ENCODE measurements at places on chromosomes 1 and 21. TPM values are rescaled to one million over a fixed set of nuclear protein-coding genes. Genes with fewer than 3 reads are reported as not detected.

Gene NBPF6
- total RNA-seq = 0.69 TPM

Gene ANKRD34A
- 0.69 TPM for total RNA-seq

Gene LCE3E
- total RNA-seq = not detected

Gene FCRL5
- 0.02 TPM for total RNA-seq

- peak; percentile 74 for DNase-seq
Observed at GRCh38 chr1:2229037-2229864, 1.1 kb downstream of the SKI start.

GRCh38 chr1:85398391-85399064, 66.4 kb downstream of the DDAH1 start:
- DNase-seq = no peak

- no peak for DNase-seq
Observed at GRCh38 chr1:119327094-119327449, 41.5 kb upstream of the HAO2 start.

GRCh38 chr1:185821612-185822385, 87.6 kb downstream of the HMCN1 start:
- DNase-seq = peak; percentile 50

DNA sequence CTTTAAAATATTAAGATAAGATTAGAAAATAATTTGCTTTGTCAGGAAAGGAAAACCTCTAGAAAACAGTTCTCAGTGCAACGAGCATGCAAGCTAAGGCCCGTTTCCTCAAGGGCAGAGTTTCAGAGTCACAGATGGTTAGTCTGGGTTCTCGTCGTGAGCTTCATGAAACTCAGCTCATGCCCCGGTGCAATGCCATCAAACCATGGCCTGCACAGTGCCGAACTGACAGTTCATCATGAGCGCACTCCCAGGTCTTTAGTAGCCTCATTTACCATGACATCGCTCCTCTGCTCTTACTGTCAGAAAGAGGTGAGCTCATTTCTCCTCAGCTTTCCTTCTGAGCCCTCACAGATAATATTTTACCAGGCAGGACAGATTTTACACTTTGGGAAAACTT, 319.2 kb downstream of the NTNG1 start:
- DNase-seq = no peak

- peak; percentile 28 for DNase-seq
Observed at GRCh38 chr1:55049914-55050278, 10.5 kb downstream of the PCSK9 start.

Measured in SJCRH30 (cell line).